Foreskin keratinocyte (primary cell): ENCODE measurements at places on chromosomes 5 and 9. TPM values are rescaled to one million over a fixed set of nuclear protein-coding genes. Genes with fewer than 3 reads are reported as not detected.

The PCDHB9 gene
- polyA plus RNA-seq: not detected in 2 replicates

DNA sequence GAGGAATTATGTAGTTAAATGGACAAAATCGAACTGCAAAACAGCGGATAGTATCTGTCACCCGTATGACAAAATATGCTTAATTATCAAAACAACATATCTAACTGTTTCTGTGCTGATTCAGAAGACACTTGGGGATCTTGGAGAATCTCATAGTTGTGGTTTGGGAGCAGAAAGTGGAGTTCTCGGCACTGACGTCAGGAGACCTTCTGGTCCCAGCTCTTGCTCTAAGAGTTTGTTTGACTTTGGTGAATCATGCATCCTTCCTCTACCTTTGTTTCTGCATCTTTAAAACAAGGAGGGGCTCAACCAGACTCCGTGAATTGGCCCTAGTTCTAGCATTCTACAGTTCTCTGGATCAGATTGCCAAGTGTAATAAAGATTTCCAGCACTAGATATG, 37.0 kb upstream of the TAF1L start:
- DNase-seq: no peak

GRCh38 chr5:135229679-135230132, 169.3 kb downstream of the MACROH2A1 start:
- DNase-seq: no peak

- no peak for DNase-seq
Observed at GRCh38 chr5:37492778-37493555, 113.8 kb downstream of the WDR70 start.

- no peak for DNase-seq
Observed at GRCh38 chr9:130521715-130522114, 57.7 kb upstream of the FUBP3 start.
